ENCODE measurements at places on chromosomes 7 and 10.
A peak's percentile ranks its signal among the peaks of the same experiment; 100 is the strongest.

DNA sequence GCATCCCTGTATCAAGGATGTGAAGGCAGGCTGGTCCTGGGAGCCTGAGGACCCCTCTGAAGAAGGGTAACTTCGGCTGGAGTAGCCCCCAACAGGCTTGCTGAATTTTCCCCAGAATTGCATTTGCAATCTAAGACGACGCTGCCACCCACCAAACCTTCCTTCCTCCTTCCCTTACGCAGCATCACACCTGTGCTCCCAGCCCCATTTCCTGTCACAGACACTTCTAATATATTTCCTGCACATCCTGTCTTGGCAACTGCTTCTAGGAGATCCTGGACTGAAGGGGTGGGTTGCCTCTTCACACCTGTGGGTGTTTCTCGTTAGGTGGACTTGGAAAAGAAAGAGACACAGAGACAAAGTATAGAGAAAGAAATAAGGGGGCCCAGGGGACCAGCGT is 9.4 kb upstream of the PGAM1 start:
- DNase-seq: no peak
- H3K4me3 ChIP-seq: peak overlapping the region; percentile 14
- H3K27me3 ChIP-seq: no peaks in the 10 kb centered on the region
- peaks cover 10% of the 10 kb centered on the region for H3K36me3 ChIP-seq
- H3K4me1 ChIP-seq: peaks cover 39% of the 10 kb centered on the region

DNA sequence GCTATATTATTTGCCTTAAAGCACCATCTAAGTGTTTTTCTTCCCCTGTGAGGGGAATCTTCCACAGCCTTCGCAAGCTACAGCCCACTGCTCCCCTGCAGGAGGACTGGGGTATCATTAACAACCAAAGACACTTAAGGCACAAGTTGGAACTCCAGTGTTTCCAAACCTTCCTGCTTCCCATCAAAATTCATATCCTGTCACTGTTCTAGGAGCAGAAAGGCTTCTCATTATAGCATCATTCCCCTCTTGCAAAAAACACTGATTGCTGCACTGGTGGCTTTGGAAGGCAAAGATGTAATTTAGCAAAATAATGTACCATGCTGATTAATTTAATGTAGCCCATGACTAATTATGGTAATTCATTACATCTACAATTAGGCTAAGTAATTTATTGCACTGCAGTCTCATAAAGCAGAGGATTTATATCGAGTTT is 207.2 kb downstream of the SKAP2 start:
- no peak overlapping the region for H3K4me3 ChIP-seq
- no peaks in the 10 kb centered on the region for H3K27me3 ChIP-seq
- no peak overlapping the region for H3K27ac ChIP-seq
- H3K36me3 ChIP-seq: no peaks in the 10 kb centered on the region

- H3K27me3 ChIP-seq: peaks cover 62% of the 10 kb centered on the region
- no peak overlapping the region for H3K27ac ChIP-seq
- no peaks in the 10 kb centered on the region for H3K4me1 ChIP-seq
- H3K36me3 ChIP-seq: no peaks in the 10 kb centered on the region
Measured at GRCh38 chr10:118409295-118409694, 67.2 kb upstream of the FAM204A start.

DNA sequence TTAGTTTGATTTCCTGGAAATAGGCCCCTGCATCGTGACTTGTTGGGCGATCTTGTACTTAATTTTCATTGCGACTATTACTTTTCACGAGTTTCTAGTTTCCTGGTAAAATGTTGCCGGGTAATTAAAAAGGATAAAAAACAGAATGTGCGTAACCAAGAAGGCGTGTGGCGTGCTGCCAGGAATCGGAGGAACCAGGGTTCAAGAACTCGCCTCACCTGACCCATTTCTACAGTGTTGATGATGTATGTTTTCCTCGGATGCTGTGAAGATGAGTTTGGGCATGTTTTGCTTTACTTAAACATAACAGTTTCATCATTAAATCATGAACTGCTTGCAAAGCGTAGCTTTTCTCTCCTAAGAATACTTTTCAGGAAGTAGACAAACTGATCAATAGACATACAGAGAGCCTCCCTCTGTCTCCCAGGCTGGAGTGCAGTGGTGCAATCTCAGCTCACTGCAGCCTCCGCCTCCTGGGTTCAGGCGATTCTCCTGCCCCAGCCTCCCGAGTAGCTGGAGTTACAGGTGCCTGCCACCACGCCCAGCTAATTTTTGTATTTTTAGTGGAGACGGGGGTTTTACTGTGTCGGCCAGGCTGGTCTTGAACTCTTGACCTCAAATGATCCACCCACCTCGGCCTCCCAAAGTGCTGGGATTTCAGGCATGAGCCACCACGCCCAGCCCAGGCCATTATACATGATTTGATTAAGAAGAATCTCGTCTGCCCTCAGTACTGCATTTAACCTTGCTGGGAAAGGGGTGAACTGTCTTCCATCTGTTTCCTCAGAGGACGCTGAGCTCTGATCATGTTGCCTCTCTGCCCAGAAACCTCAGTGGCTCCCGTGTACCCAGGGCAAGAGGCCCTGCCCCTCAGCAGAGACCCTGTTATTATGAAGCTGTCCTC is 9.1 kb downstream of the FOXK1 start:
- peaks cover 20% of the 10 kb centered on the region for H3K36me3 ChIP-seq
- no peak overlapping the region for H3K27ac ChIP-seq
- no peak overlapping the region for H3K4me3 ChIP-seq
- H3K4me1 ChIP-seq: peaks cover 57% of the 10 kb centered on the region
- no peaks in the 10 kb centered on the region for H3K27me3 ChIP-seq
- no peak for DNase-seq

DNA sequence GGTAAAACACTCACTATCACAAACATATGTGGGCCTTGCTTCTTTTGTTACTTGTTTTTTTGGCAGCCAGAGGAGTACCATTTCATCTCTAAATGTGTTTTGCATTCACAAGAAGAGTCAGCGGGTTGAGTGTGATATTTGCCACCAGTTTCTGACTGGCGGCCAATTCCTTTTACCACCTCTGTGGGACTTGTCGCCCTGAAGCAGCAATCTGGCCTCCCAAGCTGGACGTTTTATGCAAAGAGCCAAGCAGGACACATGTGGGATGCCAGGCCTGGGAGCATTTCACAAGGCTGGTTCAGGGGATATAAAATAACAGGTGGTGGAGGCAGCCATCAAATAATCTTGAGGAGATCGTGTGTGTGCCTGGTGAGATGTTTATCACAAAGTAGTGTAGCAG is 61.8 kb upstream of the TRIL start:
- H3K4me1 ChIP-seq: no peaks in the 10 kb centered on the region
- no peak for DNase-seq
- peaks cover 24% of the 10 kb centered on the region for H3K27me3 ChIP-seq

DNA sequence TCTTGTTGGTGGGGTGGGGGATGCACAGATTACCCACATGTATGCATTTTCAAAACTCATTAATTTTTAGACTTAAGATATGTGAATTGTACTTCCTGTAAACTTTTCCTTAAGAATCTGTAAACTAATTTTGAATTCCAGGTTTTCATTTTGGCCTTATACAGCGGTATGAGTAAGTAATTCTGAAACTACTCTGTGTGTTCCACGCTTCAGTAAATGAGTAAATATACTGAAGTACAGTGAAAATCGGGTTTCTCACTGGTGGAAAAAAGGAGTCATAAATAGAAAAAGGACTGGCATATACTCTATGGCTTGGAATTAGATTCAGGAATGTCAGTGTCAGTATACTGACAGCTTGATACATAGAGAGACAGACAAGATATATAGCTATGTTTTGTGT is 72.8 kb downstream of the CTTNBP2 start:
- H3K27ac ChIP-seq: no peak overlapping the region
- H3K27me3 ChIP-seq: no peaks in the 10 kb centered on the region
- no peaks in the 10 kb centered on the region for H3K36me3 ChIP-seq
- DNase-seq: no peak

DNA sequence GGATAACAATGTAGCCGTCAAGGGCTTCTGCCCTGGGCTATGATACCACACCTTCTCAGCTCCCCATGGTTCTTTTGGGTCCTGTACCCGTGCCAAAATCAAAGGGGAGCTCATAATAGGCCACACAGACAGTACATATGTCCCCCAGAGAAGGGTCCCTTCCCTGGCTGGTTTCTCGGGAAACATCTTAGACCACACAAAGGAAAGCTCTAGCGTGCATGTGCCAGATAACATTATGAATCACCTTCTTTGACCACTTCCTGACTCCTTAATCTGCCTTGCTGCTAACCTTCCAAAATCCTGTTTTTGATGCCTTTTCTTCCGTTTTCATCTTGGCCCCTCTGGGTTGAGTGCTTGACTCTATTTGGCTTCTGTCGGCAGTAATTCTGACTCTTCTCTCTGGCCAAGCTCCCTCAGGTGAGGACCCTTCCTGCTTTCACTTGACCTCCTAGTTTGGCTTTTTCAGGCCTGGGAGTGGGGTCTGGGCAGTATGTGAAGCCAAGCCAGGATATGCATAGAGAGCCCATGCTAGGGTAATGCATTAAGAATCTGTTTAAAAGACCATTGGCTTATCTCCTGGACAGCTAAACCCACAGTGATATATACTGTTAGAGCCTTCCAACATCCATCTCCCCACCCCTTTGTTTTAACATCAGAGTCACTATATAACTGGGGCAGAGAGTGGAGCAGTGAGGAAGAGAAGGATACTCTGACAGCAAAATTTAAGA is 84.8 kb downstream of the ANLN start:
- H3K27ac ChIP-seq: no peak overlapping the region
- peaks cover 9% of the 10 kb centered on the region for H3K27me3 ChIP-seq
- peaks cover 11% of the 10 kb centered on the region for H3K4me1 ChIP-seq
- no peaks in the 10 kb centered on the region for H3K36me3 ChIP-seq
- no peak overlapping the region for H3K4me3 ChIP-seq

DNA sequence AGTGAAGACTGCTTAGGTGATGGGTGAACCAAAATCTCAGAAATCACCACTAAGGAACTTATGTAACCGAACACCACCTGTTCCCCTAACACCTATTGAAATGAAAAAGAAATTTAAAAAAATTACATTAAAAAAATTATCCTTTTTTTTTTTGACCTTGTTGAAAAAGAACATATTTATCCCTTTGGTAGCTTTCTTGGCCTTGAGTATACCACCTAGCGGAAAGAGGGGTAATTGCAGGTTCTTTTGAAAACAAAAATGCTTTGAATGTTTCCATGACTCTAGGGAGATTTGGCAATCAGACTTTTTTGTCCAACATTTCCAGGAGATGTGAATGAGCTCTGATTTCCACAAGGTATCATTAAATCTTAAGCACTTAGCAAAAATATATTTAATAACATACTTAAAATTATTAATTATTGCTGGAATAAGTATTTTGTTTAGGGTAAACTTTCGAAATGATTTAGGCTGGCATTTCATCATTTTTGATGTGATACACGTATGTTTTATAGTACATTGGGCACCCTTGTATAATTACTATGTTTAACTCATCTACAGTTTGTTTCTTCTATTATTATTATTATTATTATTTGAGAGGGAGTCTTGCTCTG is 47.0 kb upstream of the ELMO1 start:
- no peak for DNase-seq
- H3K27me3 ChIP-seq: no peaks in the 10 kb centered on the region
- no peak overlapping the region for H3K4me3 ChIP-seq
- no peaks in the 10 kb centered on the region for H3K36me3 ChIP-seq

- peaks cover 26% of the 10 kb centered on the region for H3K27me3 ChIP-seq
- no peaks in the 10 kb centered on the region for H3K36me3 ChIP-seq
- H3K4me1 ChIP-seq: no peaks in the 10 kb centered on the region
- no peak overlapping the region for H3K27ac ChIP-seq
Measured at GRCh38 chr10:91043173-91043910, 122.5 kb upstream of the ANKRD1 start.

DNA sequence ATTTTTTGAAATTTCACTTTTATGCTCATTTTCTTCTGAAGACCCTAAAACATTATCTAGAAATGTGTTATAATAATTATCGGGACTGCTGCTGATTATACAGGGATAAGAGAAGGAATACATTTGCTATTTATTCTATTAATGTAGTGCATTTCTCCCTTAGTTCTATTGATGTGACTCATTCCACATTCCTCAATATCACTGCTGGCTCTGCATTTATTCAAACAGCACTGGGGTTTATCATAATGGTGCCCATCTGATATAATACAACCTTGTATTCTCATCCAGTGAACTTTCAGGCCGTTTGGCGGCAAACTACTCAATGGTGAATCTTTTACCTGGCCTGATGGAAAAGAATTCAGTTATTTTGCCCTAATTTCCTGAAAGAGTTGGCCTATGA is 7.8 kb downstream of the KCND2 start:
- no peaks in the 10 kb centered on the region for H3K4me1 ChIP-seq
- no peak overlapping the region for H3K27ac ChIP-seq
- H3K4me3 ChIP-seq: no peak overlapping the region
- no peak for DNase-seq

DNA sequence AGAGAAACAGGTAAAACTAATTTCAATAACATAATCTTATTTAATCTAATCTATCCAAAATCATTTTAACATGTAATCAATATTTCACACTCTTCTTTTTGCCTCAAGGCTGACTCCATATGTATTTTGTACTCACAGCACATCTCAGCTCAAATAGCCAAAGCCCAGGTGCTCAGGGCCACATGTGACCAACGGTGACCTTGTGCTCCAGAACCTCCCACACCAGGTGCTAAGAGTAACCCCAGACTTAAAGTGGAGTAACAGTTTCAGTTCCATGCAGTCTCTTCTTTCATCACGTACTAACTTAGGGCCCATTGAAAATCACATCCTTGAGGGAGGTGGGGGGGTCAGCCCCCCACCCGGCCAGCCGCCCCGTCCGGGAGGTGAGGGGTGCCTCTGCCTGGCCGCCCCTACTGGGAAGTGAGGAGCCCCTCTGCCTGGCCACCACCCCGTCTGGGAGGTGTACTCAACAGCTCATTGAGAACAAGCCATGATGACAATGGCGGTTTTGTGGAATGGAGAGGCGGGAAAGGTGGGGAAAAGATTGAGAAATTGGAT is 47.3 kb downstream of the NCAPG2 start:
- no peak overlapping the region for H3K4me3 ChIP-seq
- no peak overlapping the region for H3K27ac ChIP-seq
- DNase-seq: no peak
- no peaks in the 10 kb centered on the region for H3K27me3 ChIP-seq

DNA sequence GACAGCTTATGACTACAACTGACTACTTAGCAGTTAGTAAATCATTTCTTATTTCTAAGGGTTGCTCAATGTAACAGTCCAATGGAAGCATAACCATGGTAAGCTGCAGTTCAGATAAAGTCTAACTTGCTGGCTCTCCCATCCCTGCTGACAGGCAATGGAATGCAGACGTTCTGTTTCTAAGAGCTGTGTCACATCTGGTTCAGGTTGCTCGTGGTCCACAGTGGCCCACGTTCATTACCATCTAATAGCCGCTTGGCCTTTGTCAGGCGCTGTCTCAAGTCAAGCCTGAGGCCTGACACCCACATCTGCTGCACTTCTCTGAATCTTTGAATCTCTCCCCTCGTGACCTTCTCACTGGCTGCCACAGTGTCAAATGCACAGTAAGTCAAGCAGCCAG is 240.8 kb downstream of the FGFR2 start:
- no peak for DNase-seq
- peaks cover 2% of the 10 kb centered on the region for H3K36me3 ChIP-seq
- no peaks in the 10 kb centered on the region for H3K4me1 ChIP-seq
- H3K27me3 ChIP-seq: no peaks in the 10 kb centered on the region
- no peak overlapping the region for H3K27ac ChIP-seq
